ENCODE measurements at places on chromosomes 6 and 20.

DNA sequence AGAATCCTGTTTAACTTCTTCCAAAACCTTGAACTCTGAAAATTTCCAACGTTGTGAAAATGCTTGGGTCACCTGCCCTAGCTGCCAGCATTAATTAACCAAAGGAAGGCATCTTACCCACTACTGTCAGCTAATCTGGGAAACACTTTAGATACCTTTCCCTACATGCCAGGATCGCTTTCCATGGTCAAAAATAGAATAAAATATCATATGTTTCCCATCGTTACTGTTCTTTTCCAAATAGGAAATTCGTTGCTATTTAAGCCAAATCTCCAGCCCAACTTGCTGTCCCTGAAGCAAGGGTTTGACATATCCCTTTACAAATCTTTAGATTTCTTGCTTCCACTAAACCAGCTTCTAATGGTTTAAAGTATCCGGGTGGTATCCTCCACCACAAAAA lies 157.5 kb downstream of the AIG1 start:
- no peak for DNase-seq

DNA sequence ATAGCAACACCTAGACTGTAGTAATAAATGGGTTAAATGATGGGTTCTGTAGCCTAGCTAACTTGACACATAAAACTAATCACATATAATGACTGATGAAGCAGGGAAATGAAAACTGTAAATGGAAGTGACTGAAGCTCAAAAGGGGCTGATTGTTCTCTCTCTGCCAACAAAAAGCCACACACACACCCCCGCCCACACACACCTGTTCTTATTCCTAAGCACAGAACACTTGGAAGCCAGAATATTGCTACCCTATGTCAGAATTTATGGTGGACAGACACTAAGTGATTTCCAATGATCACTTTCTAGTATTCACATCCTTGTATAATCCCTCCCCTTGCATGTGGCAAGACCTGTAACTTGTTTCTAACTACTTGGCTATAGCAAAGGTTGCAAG lies 603.5 kb downstream of the UTRN start:
- no peak for DNase-seq

DNA sequence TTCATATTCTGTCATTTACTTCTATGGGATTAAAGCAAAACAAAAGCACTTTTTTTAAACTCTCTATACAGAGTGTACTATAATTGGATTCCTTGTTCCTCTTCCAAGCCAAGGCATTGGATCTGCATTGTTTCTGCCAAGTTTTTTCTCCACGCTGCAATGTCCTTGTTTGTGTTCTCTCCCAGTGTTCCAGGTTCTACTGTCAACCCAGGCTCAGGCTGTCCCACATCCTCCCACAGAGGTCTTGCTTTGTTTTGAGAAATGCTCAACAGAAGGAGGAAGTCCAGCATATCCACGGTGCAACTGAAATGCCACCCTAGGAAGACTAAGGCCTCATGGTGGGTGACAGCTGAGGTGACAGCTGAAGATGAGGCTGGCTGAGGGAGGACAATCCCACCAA lies 287.1 kb upstream of the PRDM1 start:
- DNase-seq: no peak

- no peak for DNase-seq
Measured at GRCh38 chr6:141541581-141542324, 591.0 kb upstream of the GJE1 start.

- DNase-seq: no peak
Measured at GRCh38 chr6:108728826-108729225, 119.4 kb upstream of the ARMC2 start.

- no peak for DNase-seq
Measured at GRCh38 chr6:1662534-1662933, 52.8 kb downstream of the FOXC1 start.

Data from stimulated activated CD4-positive, alpha-beta T cell treated with anti-CD3 and anti-CD28 coated beads, Interleukin-12 subunit alpha, Interleukin-12 subunit beta, amount 100 ng/mL, for 4 hours (primary cell).